ENCODE measurements at places on chromosomes 3 and 15.

DNA sequence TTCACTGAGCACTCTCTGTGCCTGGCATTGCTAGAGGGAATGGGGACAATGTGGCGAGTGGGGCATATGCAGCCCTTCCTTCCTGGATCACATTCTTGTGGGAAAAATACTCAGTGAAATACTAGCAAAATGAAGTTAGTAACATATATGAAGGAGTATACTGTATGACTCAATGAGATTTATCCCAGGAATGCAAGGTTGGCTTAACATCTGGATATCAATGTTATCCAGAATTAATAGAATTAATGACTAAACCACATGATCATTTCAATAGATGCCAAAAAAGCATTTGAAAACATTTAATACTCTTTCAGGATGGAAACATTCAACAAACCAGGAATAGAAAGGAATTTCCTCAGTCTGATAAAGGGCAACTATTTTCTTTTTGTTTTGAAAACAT lies 27.5 kb downstream of the AMOTL2 start:
- DNase-seq = no peak

- no peak for DNase-seq
These were observed 1.5 kb downstream of the CAMK1 start for GRCh38 chr3:9768141-9768775.

- no peak for DNase-seq
These were observed 292.5 kb downstream of the PTPRG start for GRCh38 chr3:61853912-61854311.

DNA sequence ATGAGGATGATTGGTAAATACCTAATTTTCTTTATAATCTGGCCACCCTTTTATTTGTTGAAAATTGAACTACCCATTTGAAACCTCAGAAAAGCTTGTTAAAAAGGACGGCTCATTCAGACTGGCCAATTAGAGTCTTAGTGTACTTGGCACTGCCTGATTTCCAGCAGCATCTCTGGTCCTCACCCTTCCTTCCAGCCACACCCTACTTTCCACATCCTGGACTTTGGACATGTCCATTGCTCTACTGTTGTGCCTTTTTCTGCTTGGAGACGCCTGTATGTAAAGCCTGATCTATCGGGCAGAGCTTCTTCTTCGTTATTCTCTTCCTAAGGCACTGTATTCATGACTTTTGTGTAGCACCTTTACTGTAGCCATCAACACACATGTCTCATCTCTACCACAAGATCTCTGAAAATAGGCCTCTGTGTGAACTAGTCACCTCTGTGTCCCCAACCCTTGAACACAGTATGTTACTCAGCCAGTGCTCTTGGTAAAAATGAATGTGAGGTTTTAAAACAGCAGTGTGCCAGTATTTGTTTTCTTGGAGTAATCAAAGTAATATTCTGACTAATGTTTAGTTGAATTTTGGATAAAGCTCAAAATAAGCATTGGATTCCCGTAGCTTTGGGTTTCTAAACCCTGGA lies 6.8 kb downstream of the RBM5 start:
- DNase-seq = no peak

DNA sequence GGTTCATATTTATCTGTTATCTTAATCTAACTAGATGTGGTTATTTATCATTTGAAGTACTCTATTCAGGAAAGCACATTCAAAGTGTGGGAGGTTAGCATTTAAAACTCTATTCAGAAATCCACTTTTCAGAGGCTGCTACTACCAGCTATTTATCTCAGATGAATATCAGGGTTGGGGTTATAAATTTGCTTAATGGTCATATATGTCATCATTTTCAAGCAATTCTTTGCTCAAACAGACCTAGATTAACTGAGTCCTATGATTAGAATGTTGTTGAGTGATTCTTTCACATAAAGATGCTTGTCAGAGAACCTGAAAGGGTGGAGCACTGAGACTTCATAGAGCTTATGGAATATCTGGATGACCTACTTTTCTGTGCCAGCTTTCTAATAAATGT lies 436.9 kb upstream of the TGFBR2 start:
- no peak for DNase-seq

DNA sequence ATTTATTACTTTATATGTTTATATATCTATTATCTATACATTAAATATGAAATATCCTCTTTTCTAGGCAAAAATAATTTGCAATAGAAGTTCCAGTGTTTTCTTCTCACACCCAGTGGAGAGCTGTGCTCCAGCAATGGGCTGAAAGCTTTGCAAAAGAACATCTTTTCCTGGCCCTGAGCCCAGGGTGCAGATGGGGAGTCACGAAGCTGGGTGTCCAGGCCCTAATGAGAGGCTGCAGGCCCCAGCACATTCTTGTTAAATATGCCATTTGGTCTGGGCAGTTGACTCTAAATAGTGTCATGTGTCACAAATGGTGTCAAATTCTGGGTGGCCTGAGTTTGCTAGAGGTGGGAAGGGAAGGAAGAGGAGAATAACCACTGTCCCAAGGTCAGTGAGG lies 5.7 kb downstream of the NTRK3 start:
- no peak for DNase-seq

GRCh38 chr3:173584093-173584837 lies 186.7 kb downstream of the NLGN1 start:
- no peak for DNase-seq

DNA sequence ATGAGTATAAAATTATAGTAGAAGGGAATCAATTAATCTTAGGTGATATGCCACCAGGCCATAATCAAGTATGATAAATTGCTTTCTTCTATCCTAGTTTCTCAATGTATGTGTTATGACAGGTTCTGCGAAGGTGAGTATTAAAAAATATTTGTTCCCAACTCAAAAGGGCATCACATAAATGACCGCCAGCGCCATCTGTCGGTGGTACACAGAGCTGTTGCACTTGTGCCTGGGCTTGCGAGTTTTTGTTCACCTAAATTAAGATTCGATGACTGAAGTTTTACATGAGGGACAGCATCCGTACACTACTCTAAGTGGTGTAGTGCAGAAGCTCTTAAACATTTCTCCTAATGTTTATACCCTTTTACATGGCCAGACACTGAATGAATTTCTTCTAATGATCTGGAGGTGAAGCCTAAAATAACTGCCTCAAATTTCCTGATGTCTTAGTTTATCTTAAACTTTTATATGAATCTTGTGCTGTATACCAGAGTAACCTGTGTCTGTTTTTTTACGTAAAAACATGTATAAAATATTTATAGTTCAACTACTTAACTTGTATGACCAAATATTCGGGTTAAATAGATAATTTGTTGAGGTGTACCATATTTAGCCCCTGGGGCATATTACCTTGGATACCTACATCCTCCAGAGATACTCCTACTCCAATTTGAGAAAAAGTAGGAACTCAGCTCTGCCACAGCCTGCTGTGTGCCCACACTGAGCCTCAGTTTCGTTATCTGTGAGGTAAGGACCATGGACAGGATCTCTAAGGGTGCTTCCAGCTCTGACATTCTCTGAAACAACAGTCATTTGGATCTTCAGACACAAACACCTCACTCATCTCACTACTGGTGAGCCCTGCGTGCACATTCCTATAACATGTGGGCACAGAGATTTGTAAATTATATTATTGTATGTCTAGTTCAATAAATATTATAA lies 365.6 kb downstream of the MAGI1 start:
- DNase-seq = no peak

- no peak for DNase-seq
These were observed 31.7 kb upstream of the MNS1 start for GRCh38 chr15:56496635-56497034.

DNA sequence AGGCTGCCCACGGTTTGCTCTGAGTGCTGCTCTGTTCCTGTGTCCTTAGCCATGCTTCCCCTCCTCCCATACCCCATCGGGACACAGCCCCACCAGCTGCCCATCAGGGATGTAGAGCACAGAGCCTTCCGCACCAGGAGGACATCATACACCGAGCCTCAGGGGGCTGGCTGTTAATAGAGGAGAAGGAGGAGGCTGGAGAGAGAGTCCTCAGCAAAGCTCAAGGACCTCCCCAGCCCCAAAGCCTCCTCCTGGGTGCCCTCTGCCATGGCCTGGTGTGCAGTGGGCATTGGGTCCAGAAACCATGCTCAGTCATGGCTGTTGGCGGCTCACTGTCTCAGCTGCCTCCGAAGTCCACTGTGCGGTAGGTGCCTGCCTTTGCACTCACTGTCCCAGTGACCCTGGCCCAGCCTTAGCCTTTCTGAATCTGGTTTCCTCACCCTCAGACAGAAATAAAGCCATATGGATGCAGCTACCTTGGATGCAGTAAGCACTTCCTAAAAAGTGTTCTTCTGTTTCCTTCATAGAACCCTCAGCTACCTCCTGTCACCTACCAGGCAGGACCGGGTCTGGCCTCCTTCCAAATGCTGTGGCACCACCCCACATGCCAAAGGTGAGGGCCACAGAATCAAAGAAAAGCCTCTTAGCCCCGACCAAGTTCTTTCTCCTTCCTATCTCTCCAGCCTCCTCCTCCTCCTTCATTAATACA lies 53.9 kb downstream of the ACAD9 start:
- DNase-seq = no peak

DNA sequence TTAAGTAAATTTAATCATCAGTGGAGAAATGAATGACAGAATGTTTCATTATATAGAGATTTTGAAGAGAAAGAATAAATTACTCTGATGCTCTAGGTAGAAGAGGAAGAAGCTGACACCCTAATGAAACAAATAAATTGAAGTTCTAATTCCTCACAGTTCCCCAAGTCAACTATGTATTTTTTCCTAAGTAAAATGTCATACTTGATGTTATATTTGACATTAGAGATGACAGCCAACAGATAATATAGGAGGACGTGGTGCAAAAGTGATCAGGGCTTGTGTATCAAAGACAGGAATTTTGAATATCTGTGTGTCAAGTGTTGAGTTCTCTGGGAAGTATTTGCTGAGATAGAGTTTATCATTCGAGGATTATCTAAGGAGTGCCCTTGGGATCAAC lies 81.2 kb upstream of the CADPS start:
- no peak for DNase-seq

- DNase-seq = no peak
These were observed 740.4 kb downstream of the TUSC7 start for GRCh38 chr3:117450026-117450425.

DNA sequence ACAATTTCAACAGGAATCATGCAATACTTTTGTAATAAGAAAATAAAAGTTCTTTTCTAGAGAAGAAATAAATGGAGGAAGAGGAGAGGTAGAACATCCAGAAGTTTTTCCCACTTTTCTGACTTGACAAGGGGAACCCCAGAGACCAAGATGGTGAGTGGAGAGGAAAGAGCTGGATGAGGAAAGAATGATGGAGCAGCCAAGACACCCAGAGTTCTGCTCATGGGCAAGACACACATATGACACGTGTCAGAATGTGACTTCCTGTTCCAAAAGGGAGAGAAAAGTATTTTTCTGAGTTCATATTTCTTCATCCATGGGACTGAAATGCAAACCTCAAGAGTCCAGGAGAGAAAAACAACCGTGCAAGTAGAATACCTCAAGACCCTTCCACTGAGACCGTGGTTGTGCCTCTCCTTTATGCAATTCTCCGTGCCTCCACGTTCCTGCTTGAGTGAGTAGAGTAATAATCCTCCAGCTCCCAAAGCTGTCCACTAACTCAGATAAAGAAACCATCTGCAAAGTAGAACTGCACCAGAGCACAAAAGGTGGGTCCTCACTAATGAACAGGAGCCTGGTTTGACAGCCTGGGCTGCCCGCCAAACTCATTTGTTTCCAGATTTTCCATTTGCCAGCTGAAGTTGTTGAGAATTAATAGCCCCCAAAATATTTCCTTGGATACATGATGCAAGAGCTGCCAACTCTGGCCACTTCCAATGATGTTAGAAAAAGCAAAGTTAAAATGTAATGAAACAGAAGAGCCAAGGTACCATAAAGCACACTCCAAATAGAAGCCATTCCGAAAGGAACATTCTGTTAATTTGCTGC lies 272.6 kb upstream of the IGF1R start:
- no peak for DNase-seq

DNA sequence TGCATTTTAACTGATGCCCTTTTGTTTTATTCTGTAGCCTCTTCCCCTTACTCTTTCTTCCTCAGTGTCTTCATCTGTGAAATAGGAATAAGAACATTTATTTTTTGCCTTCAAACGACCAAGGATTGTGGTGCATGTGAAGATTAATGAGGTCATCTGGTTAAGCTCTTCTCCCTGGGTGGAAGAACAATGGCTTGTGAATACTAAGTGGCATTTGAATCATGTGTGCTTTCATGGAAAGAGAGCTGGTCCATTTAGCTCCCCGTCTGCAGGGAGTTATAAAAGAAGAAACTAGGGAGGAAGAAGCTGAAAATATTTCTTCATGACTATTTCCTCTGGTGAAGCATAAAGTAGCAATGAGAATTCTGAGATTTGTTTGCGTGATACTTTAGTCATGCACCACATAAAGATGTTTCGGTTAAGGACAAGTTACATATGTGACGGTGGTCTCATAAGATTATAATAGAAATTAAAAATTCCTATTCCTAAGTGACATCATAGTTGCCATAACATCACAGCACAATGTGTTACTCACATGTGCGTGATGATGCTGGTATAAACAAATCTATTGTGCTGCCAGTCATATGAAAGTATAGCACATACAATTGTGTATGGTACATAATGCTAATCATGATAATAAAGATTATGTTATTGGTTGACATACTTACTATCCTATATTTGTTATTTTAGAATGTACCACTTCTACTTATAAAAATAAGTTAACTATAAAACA lies 374.3 kb downstream of the RBMS3 start:
- no peak for DNase-seq

DNA sequence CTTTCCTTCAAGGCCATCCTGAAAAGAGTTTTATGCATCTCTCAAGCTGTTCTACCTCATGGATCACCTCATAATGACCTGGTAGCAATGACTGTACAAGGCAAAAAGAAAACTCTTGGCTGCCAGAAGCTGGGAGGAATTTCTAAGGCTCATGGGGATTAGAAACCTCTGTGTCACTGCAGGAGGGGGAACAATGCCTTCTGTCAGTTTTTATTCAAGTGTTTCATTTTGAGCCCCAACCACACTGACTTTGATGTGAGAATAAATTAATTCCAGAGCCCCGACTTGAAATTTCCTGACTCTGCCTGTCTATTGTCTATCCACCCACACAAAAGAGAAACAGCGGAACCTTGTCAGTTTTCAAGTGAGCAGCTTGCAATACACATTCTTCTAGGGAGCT lies 58.7 kb upstream of the MRPL3 start:
- DNase-seq = no peak

GRCh38 chr3:19199131-19199530 lies 50.8 kb downstream of the KCNH8 start:
- no peak for DNase-seq
